ENCODE measurements at places on chromosomes 4 and X. TPM values are rescaled to one million over a fixed set of nuclear protein-coding genes. Genes with fewer than 3 reads are reported as not detected.

The GSPT2 gene
- total RNA-seq = 15.3 TPM

The SMIM43 gene
- not detected for total RNA-seq

- H3K4me3 ChIP-seq = no peak overlapping the region
- no peak overlapping the region for H3K27ac ChIP-seq
- no peak for DNase-seq
These were observed 12.4 kb upstream of the CXXC4 start for GRCh38 chr4:104507112-104507511.

- no peaks in the 10 kb centered on the region for H3K4me1 ChIP-seq
- H3K36me3 ChIP-seq = no peaks in the 10 kb centered on the region
- no peaks in the 10 kb centered on the region for H3K27me3 ChIP-seq
- no peak overlapping the region for H3K27ac ChIP-seq
These were observed 177.9 kb upstream of the NEIL3 start for GRCh38 chr4:177131736-177132135.

The SLITRK4 gene
- total RNA-seq = 0.11 TPM

GRCh38 chrX:68894142-68894512 is 65.3 kb downstream of the EFNB1 start:
- H3K36me3 ChIP-seq = no peaks in the 10 kb centered on the region
- peaks cover 5% of the 10 kb centered on the region for H3K27me3 ChIP-seq
- no peak overlapping the region for H3K4me3 ChIP-seq

DNA sequence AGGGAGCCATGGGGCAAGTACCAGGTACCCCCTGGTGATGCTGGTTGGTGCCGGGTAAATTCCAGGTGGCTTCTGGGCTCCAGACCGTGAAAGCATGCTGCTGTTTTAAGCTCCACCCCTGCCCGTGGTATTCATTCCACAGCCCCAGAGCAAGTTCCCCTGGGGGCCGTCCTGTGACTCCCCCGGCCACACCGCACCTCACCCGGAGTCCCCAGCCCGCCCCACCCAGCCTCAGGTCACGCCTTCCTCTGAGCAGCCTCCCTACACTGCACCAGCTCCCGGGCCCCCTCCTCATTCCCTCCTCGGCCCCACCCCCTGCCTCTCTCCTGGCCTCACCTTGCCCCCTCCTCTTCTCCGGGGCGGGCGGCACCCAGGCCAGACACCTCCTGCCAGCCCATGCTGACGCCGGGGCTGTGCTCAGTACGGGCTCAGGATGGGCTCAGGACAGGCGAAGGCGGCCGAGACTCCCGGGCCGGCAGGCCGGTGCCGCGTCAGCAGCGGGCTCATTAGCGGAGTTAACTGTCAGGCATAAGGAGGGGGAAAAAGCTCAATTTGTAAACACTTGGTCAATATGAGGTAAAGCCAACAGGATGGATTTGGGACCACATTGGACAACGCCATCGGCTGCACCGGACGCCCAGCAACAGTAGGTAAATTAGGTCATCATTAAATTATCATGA is 127.4 kb downstream of the FAM53A start:
- H3K36me3 ChIP-seq = no peaks in the 10 kb centered on the region
- H3K4me3 ChIP-seq = no peak overlapping the region
- H3K27me3 ChIP-seq = peaks cover 2% of the 10 kb centered on the region
- no peak for DNase-seq
- H3K4me1 ChIP-seq = peaks cover 5% of the 10 kb centered on the region

The PDE6B gene
- 1.6 TPM for total RNA-seq

The HTATSF1 gene
- 37.8 TPM for total RNA-seq

DNA sequence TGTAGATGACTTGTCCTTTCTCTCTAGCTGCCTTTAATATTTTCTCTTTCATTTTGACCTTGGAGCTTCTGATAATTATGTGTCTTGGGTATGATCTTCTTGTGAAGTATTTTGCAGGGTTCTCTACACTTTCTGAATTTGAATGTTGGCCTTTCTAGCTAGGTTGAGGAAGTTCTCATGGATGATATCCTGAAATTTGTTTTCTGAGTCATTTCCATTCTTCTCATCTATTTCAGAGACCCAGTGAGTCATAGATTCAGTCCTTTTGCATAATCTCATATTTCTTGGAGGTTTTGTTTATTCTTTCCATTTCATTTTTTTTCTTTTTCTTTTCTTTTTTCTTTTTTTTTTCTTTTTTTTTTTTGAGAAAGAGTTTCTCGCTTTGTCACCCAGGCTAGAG is 585.7 kb upstream of the PABPC4L start:
- H3K4me1 ChIP-seq = no peaks in the 10 kb centered on the region
- peaks cover 1% of the 10 kb centered on the region for H3K36me3 ChIP-seq
- no peak overlapping the region for H3K27ac ChIP-seq
- H3K27me3 ChIP-seq = no peaks in the 10 kb centered on the region
- no peak for DNase-seq

GRCh38 chrX:13829983-13830382 is 13.1 kb upstream of the GPM6B start:
- no peaks in the 10 kb centered on the region for H3K4me1 ChIP-seq
- H3K4me3 ChIP-seq = no peak overlapping the region
- no peaks in the 10 kb centered on the region for H3K36me3 ChIP-seq
- H3K27me3 ChIP-seq = no peaks in the 10 kb centered on the region

- H3K4me3 ChIP-seq = peak overlapping the region; percentile 48
- no peak for DNase-seq
- no peaks in the 10 kb centered on the region for H3K36me3 ChIP-seq
- H3K4me1 ChIP-seq = peaks cover 62% of the 10 kb centered on the region
- no peaks in the 10 kb centered on the region for H3K27me3 ChIP-seq
These were observed 70.2 kb downstream of the TBL1X start for GRCh38 chrX:9535101-9535500.

Measured in osteocyte (in vitro differentiated cells).